Stimulated activated CD8-positive, alpha-beta memory T cell treated with anti-CD3 and anti-CD28 coated beads, Interleukin-4, amount 100 ng/mL, for 4 hours (primary cell): ENCODE measurements at places on chromosomes 3 and 15.

DNA sequence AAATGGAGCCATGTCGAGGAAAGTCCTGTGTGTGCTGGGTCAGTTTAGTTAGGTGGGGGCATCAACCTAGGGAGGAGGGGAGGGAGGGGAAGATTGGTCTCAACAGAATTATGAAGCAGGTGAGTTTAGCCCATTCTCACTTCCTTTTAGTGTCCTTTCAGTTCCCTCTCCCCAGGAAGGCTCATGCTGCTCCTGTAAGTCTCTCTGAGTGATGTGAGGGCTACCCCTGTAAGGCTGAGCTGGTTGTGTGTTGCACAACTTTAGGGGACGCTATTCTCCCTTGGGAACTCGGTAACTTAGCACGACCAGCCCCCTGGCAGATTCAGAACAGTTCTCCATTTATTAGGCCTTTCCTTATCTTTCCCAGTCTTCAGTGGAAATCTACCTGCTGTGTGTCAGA, 21.2 kb downstream of the IL5RA start:
- DNase-seq = no peak

DNA sequence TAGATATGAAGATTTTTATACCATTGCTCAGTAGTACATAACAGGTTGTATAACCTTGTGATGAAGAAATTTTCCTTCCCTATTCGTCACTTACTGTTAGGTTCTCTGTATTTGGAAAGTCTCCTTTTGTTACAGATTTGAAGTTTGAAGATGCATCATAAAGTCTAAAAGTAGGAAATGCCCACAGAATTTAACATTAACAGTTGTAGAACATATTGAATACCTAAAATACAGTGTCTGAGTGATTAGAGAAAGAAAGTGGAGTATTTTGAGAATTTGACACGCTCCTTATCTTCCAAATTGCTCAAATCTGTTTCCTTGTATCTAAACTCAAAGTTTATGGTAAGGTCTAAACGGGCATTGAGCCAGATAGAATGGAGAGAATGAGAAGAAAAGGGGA, 111.3 kb downstream of the MBNL1 start:
- DNase-seq = no peak

DNA sequence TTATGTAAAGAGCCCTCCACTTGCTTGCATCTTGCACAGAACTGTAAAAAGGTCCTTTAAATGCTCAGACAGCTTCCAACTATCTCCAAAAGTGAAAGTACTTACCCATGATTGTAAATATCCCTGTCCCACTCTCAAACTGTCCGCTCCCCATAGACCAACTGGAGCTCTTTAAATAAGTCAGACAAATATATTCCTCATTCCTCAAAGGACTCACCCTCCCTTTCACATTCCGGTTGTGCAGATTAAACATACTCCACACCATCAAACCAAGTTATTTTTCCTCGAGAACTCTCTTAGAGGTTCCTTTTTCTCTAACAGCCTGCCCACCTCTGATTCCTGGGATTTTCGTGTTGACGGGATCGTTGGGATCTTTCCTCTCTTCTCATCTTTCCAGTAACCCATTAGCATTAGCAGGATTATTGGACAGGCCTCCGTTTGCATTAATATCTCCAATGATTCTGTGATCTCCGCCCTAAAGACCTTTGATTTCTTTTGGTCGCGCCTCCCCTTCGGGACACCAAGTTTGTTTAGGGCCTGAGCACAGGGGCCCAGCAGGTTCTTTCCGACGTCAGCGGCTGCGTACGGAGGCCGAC, 763 bp downstream of the GOLGB1 start:
- no peak for DNase-seq

- DNase-seq = no peak
Measured at GRCh38 chr3:11583235-11583634, 60.5 kb downstream of the VGLL4 start.

GRCh38 chr15:43412096-43412495, 41.2 kb downstream of the TUBGCP4 start:
- no peak for DNase-seq

DNA sequence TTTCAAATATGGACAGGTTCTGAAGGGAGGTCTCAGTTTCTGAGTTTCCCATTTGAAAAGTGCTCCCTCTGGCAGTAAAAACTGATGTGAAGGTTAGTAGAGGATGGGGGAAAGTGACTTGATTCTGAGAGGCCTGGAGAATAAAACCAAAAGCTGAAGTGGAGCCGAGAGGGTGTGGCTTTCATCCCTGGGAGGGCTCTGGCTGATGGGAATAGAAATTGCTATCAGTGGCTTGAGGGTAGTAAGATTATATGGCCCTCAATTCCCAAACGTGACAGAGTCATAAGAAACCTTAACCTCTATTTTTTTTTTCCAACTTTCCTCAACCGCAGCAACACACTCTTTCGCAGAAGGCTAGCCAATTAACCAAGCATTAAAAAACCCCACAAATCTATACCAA, 185.9 kb downstream of the MEIS2 start:
- no peak for DNase-seq

DNA sequence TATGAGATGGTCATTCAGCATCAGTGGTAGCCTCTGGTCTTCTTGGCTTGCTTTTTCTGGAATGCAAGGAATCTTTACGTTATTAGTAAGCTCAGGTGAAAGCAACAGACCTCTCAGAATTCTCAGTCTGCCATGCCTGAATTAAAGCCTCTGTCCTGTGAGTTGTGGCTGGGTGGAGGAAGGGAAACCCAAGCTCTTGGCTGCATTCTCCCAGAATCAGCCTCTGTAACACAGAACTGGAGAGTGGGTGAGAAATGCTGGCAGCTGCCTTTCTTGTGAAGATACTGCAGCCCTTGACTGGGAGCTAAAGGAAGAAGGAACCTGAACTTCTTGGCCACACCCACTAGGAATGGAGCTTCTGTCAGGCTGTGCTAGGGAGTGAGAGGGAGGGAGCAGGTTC, 505.8 kb downstream of the EPHA3 start:
- DNase-seq = no peak

- no peak for DNase-seq
Measured at GRCh38 chr15:60763688-60764087, 284.7 kb upstream of the ICE2 start.

- no peak for DNase-seq
Measured at GRCh38 chr3:158977497-158977896, 175.6 kb downstream of the MFSD1 start.

DNA sequence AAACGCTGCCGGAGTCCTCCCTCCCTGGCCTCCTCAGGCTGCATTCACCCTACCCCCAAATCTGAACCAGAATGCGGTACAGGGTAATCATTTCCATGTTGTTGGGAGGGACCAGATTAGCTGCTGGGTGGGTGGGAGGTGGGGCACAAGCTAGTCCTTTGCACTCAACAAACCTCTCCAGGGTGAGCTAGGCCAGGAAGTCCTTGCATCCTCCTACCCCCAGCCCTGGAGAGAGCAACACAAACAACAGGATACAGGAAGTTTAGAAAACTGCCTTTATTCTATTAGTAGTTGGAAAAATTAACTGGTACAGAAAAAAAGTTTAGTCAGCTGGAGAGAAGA, 702 bp upstream of the GPX1 start:
- DNase-seq = no peak

DNA sequence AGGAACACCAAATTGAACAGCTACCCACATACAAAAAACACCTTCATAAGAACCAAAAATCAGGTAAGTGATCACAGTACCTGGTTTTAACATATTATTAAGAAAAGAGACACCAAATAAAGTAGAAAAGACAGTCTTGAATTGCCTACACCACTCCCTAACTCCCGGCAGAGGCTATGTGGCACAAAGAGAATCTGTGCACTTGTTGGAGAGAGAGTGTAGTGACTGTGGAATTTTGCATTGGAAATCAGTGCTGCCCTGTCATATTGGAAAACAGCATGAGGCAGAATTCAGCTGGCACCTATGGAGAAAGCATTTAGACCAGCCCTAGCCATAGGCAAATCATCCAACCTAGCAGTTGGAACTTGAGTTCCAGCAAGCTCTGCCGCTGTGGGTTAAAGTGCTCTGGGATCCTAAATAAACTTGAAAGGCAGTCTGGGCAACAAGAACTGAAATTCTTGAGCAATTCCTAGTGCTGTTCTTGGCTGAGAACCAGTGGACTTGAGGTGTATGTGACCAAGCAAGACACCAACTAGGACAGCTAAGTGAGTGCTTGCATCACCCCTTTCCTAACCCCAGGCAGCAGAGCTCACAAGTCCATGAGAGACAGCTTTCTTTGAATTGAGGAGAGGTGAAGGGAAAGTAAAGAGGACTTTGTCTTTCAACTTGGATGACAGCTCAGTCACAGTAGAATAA, 969.6 kb upstream of the ALCAM start:
- no peak for DNase-seq

GRCh38 chr3:73547427-73548248, 77.1 kb downstream of the PDZRN3 start:
- no peak for DNase-seq

DNA sequence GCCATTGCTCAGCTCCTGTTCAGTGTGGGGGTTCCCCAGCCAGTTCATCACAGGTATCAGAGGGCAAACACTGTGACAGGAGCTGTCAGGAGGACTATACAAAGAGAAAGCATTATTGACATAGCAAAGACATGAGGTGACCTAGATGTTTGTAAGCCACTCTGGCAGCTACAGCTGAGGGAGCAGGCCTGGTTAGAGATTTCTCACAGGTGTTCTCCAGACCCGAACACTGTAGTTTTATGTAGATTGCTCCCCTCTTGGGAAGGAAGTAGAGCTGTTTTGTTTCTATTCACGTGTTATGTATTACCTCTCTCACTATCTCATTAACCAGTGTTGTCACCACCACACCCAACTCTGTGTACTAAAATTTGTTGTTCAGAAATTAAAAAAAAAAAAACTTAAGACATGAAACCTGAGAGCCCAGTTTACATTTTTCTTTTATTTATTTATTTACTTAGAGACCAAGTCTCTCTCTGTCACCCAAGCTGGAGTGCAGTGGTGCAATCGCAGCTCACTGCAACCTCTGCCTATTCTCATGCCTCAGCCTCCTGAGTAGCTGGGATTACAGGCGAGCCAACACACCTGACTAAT, 123.7 kb downstream of the RBPMS2 start:
- DNase-seq = peak; percentile 9

DNA sequence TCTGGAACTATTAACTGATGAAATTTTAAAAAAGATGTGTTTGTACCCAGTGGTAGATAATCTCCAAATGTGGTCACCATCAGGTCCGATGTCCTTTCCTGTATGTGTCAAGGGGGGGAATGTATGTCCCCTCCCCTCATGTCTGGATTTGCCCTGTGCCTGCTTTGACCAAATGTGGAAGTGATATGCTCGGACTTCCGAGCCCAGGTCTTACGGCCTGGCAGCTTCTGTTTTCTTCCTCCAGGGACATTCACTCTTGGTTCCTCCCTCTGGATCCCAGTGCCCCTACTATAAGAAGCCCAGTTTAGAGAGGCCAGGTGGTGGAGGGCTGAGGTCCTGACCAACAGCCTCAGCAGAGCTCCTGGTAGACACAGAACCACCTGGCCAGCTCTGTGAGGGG, 75.5 kb downstream of the CCR1 start:
- DNase-seq = no peak

DNA sequence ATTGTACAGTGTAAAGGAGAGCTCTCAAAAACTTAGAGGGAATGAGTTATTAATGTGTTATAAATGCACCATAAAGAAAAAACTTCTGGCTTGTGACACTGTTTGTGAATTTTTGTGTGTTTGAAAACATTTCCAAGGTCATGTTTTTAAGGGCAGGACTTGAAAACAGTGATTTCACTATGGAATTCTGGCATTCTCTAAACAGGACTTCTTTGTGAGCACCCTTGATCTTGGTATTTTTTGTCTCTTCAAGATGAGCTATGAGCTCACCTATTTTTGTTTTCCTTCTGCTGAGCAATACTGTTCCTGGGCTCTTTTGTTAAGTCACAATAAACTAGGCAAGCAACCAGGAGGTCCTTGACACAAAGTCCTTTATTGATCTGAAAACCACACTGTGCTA, 284.4 kb downstream of the RBMS3 start:
- no peak for DNase-seq
